ENCODE measurements at places on chromosomes 5 and 9. TPM values are rescaled to one million over a fixed set of nuclear protein-coding genes. Genes with fewer than 3 reads are reported as not detected.

The ZNF189 gene
- polyA plus RNA-seq: 2.9 TPM

- H3K36me3 ChIP-seq: no peaks in the 10 kb centered on the region
- no peak overlapping the region for H3K27ac ChIP-seq
- no peak overlapping the region for H3K4me3 ChIP-seq
- no peak for DNase-seq
- H3K4me1 ChIP-seq: peaks cover 12% of the 10 kb centered on the region
These were observed 319.5 kb downstream of the ADGRV1 start for GRCh38 chr5:90878081-90878480.

GRCh38 chr5:134445856-134446818, 34.5 kb upstream of the CDKN2AIPNL start:
- no peak overlapping the region for H3K4me3 ChIP-seq
- DNase-seq: no peak
- H3K27ac ChIP-seq: no peak overlapping the region
- no peaks in the 10 kb centered on the region for H3K4me1 ChIP-seq

The SUSD1 gene
- polyA plus RNA-seq: 18.1 TPM
